AG08395 (cell line): ENCODE measurements at places on chromosomes 5 and 9.

- DNase-seq = no peak
These were observed 289.3 kb downstream of the ZNF608 start for GRCh38 chr5:124457101-124457500.

DNA sequence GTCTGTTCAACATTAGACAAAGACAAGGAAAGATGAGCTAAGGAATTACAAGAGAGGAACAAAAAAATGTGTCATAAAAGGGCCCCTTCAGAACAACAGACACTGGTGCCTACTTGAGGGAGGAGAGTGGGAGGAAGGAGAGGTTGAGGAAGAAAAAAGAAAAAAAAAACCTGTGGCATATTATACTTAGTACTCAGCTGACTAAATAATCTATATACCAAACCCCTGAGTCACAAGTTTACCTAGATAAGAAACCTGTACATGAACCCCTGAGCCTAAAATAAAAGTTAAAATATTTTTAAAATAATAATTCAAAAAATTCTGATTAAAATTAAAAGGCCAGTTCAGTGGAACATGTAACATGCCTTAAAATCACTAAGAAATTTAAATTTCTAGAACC is 107.3 kb downstream of the MTREX start:
- no peak for DNase-seq

GRCh38 chr9:133485531-133486260 is 6.8 kb upstream of the SLC2A6 start:
- DNase-seq = no peak

DNA sequence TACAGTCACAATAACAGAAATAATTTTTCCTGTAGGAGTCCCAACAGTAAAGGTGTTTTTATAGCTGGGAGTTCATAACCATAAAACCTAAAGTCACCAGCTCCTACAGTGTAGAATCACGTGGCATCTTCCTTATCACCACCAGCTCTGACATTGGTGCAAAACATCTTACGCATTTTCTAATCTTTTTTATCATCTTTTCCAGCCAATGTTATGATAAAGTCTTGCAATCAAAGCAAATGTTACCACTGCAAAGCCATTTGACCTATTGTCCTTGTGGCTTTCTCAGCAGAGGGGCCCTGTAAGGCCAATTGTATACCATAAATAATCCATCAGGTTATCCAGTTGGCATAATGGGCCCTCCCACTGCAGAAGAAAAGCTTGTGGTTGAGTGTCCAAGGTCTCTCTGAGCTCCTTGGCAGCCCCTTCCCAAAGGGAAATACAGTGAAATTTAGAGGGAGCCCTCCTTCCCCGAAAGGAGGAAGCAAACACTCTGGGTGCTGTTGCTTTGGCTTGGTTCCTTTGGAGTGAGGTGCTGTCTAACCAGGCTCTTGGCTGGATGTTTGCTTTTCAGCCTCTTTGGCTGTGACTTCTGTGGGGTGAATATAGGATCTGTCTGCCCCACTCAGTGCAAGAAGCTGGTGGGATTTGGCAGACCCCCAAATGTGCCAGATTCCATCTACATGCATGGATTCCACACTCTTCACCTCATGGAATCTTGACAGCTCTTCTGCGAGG is 29.3 kb upstream of the CPEB4 start:
- no peak for DNase-seq
